Inflammatory macrophage (primary cell): ENCODE measurements at places on chromosomes 2 and 18.

DNA sequence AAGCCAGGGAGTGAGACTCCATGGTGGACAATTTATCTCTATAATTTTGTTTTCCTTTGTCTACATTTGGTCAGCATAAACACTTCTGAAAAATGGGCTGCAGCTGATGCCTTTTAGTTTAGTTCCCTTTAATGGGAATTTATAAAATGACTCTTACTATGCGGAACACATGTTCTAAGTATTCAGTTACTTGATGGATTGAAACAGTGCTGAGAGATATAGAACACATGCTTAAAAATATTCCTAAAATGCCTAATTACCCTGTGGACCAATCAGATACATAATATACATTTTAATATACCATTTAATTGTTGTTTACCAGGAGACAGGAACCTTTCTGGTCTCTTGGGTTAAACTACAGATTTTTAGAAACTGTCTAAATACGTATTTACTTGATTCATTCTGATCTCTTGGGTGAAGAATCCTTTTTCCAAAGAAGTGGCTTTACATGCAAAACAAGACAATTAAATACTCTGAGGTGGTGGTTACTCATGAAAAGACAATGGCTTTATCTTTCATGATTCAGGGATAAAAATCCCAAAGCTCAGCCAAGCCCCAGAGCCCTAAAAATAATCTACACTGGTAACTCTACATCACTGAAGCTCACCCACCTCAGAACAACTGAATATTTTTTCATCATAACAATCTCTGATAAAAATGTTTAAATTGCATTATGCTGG is 128.1 kb upstream of the SERTAD2 start:
- DNase-seq: no peak

GRCh38 chr18:22817844-22818243 is 115.3 kb upstream of the RBBP8 start:
- no peak for DNase-seq

GRCh38 chr18:22367303-22367702 is 50.4 kb downstream of the CTAGE1 start:
- no peak for DNase-seq

- no peak for DNase-seq
Observed at GRCh38 chr2:45030553-45030952, 21.3 kb upstream of the SIX2 start.

GRCh38 chr2:234469251-234469845 is 27.5 kb downstream of the ARL4C start:
- no peak for DNase-seq

- DNase-seq: no peak
Observed at GRCh38 chr2:191228861-191229260, 16.3 kb upstream of the MYO1B start.

GRCh38 chr2:68969736-68970490 is 4.5 kb upstream of the GKN1 start:
- no peak for DNase-seq

DNA sequence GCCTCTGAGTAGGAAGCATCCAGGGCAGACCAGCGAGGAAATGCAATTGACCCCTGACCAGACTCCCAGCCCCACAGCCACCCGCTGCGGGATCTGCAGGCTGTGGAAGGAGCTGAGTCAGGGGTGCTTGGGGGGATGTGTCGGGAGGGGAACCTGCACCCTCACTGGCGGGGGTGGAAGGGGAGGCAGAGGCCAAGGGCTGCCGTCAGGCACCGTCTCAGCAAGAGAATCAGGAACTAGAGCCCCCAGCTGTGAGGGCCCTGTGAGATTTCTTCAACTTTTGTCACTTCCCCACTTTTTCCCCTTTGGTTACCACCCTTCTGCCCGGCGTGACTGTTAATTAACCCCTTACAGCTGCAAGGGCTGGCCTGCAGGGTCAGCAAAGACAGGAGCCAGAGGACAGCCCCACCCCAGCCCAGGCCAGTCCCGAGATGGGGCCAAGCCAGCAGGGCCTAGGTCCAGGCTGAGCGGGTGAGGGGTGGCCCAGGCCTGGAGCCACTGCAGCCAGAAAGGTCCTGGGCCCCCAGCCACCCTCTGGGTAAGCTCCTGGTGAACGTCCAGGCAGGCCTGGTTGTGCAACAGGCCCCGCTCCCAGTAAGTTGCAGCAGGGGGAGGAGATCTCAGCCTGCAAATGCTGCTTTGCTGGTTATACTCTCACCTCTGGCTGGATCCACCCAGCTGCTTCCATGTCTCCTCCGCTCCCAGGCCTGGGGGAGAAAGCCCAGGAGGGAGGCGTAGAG is 147.0 kb upstream of the ID2 start:
- peak; percentile 99 for DNase-seq

GRCh38 chr18:48974304-48975119 is 23.7 kb upstream of the SMAD7 start:
- DNase-seq: no peak

GRCh38 chr2:219803294-219803693 is 175.9 kb downstream of the SLC4A3 start:
- no peak for DNase-seq

DNA sequence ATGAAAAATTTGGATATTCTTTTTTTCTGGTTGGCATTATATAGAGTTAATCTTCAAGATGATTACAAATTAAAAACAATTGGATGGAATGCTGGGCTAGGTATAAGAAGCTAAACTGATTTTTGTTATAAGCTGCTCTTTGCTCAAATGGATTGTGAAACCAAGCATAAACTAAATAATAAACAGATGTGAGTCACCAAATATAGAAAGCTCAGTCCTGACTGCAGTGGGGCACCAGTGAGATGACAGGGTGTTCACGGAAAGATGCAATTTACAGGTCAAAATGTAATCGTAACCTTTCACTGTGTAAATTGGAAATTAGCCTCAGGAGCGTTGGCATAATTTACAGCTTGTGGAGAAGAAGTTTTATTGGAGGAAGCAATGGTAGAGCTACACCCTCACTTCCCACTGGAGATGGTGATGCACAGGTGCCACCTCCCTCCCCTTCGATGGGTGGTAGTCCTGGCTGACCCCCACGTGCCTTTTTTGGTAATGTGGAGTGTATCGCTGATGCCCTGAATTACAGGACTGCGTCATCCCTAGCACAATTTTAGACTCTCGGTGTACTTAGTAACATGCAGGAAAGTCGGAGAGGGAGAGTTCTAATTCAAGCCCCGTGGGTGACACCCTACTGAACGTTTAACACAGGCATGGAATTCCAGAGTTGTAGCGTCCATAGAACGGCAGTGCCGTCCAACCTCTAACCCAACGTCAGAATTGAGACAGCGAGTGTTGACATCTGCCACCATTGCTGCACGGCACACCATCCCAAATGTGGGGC is 73.9 kb upstream of the NFATC1 start:
- no peak for DNase-seq

- no peak for DNase-seq
Observed at GRCh38 chr2:79715338-79715737, 202.5 kb downstream of the CTNNA2 start.

- DNase-seq: peak; percentile 90
Observed at GRCh38 chr2:26244309-26245230, at the start of the genes HADHA and HADHB. Gene HADHA, minus strand, starts transcription at chr2:26244632. Its CDS starts 36 bp downstream, at chr2:26244596. Gene HADHB, plus strand, starts transcription at chr2:26244939. Its CDS starts 9,316 bp downstream, at chr2:26254255.
